ENCODE measurements at places on chromosomes 6 and 20.

GRCh38 chr6:125759184-125759902, 9.9 kb downstream of the HEY2 start:
- no peak for DNase-seq

DNA sequence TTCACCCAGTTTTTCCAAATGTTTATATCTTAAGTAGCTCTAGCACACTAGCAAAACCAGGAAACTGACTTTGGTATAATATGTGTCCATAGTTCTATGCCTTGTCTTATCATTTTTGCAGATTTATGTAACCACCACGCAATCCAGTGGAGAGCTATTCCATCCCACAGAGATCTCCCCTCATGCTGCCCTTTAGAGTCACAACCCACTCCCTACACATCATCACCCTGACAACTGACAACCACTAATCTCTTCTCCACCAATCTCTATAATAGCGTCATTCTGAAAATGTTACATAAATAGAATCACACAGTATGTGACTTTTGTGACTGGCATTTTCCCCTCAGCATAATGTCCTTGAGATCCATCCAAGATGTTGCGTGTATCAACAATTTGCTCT, 29.1 kb downstream of the HLA-DRB5 start:
- DNase-seq: no peak

- DNase-seq: no peak
These were observed at the start of gene HLA-DOB for GRCh38 chr6:32816746-32817204. TSS of gene HLA-DOB (minus strand) at chr6:32817002. CDS start at chr6:32816951, 51 bp downstream.

DNA sequence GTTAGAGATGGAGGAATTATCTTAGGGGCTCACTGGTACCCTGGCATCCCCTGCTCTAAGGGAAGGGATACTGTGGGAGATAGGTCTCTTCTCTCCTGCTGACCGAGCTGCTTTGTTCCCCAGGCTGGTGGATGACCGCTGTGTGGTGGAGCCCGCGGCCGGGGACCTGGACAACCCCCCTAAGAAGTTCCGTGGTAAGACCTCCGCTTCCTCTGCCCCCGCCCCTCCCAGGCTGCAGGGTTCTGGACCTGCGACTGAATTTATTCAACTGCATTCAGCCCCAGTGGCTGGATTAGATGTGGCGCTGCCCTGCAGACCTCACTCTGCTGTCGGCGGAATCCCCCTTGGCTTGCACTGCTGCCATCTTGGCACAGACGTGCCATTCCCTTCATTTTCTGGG, 19.2 kb downstream of the ITPR3 start:
- no peak for DNase-seq

All from type B pancreatic cell (in vitro differentiated cells).